Memory B cell (primary cell): ENCODE measurements at places on chromosomes 12 and 14.

GRCh38 chr14:40354754-40355153, 922.5 kb upstream of the FBXO33 start:
- DNase-seq: no peak

DNA sequence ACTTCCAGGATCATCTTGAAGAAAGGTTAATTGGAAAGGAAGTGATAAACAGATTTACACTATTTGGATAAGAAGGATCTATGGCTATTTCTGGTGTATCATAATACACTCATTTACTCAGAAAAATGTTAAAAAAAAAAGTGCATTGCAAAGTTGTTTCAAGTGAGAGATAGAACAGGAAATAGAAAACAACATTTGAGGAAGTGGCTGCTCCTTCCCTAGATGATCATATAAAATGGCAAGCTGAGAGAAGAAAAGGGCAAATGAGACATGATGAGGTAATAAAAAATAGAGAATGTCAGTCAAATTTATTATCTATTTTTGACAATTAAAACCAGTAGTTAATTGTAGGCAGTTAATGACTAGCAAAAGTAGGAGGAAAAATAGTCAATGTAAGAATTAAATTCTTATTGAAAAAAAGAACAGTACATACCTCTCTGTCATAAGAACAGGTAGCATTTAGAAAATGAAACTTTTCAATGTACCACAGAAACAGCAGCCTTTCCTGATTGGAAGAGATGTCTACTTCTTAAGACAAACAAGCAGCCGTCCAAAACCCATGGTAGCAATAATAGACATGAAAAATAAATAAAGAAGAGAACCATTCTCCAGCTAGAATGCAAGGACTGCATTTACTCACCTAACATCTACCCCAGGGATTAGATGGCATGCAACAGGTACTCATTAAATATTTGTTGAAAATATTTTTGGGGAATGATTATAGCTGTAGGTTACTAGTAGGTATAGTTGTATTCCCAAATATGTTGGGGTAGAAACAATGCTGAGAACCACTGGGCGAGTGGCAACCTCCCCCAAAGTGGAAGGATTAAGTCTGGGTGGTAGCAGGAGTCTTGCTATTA, 63.9 kb upstream of the GRIP1 start:
- no peak for DNase-seq

- no peak for DNase-seq
Measured at GRCh38 chr14:60206837-60207533, 41.8 kb upstream of the DHRS7 start.

GRCh38 chr14:106850913-106851825, 1324.8 kb downstream of the TMEM121 start:
- DNase-seq: peak; percentile 61

DNA sequence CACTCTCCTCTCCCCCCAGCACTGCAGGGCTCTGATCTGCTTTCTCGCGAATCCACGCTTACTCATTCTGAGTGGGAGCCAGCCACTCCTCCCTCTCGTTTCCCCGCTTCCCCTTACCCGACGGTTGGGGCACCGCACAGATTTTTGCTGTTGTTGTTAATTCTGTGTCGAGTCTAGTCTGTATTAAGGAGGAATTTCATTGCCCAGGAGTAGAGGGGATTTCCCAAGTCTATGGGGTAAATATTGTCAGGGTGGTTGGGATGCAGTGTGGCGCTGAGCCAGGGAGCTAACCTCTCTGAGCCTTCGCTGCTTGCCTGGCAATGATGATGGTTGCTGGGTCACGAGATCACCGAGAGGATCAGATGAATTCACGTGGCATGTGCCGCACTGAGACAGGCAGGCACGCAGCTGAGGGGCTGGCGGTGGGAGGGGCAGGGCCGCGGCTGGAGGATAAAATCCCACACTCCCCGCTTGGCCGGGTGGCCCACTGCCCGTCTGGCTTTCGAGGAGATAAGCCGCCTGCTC, 18.5 kb downstream of the NCOR2 start:
- DNase-seq: no peak

DNA sequence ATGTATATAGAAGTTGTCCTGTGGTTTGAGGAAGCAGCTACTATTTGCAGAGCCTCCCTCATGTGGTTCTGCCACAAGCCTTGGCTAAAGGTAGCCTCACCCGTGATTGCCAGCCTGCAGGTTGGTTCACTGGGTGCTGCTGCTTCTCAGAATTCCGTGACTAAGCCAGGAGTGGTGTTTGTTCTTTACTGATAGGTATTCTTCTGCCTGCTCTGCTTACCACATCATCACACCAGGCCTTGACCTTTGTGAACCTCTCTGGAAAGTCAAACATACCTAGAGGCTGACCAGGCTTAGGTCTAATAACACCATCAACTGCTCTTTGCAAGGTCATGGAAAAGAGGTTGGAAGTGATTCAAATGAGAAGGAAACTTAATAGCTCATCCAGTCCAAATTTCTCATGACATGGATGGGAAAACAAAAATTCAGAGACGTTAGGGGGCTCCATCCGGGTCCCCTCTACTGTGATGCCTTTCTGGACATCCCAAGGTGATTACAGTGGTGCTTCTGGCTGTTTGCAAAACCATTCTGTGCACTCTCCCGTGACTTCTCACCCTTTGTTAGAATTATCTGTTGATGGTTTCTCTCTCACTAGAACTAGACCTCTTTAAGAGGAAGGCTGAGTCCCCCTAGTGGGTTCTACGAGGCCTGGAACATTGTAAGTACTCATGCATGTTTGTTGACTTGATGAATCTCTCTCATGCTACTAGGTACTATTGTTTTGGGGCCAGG, 8.5 kb upstream of the SOCS2 start:
- DNase-seq: no peak

- no peak for DNase-seq
Measured at GRCh38 chr12:108649669-108650068, 16.0 kb upstream of the SELPLG start.

DNA sequence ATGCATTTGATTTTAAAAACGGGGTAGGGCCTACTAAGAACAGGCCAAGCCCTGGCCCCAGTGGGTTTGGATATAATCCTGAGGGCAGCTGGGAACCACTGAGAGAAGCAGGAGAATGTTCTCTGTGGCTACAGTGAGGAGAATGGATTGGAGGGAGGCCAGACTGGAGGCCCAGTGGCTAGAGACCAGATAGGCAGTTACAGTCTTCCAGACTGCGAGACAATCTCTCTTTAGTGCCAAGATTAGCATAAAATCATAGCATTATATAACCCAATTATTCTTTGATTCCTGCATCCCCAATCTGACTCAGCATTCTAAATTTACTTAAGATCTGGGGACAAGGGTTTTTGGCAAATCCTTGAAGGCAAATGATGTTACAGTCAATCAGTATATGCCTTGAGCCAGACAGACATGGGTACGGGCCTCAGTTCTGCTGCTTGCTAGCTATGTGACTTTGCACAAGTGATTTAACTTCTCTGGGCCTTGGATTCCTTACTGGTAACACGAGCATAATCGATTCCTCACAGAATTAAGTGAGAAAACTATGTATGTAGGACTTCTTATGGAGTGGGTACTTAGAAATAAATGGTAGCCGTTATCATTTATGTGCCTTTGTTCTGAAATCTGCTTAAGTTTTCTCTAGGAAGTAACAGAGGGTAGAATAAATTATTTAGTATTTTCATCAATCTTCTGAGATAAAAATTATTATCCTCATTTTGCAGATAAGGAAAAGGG, 18.3 kb downstream of the NINJ2 start:
- DNase-seq: no peak

DNA sequence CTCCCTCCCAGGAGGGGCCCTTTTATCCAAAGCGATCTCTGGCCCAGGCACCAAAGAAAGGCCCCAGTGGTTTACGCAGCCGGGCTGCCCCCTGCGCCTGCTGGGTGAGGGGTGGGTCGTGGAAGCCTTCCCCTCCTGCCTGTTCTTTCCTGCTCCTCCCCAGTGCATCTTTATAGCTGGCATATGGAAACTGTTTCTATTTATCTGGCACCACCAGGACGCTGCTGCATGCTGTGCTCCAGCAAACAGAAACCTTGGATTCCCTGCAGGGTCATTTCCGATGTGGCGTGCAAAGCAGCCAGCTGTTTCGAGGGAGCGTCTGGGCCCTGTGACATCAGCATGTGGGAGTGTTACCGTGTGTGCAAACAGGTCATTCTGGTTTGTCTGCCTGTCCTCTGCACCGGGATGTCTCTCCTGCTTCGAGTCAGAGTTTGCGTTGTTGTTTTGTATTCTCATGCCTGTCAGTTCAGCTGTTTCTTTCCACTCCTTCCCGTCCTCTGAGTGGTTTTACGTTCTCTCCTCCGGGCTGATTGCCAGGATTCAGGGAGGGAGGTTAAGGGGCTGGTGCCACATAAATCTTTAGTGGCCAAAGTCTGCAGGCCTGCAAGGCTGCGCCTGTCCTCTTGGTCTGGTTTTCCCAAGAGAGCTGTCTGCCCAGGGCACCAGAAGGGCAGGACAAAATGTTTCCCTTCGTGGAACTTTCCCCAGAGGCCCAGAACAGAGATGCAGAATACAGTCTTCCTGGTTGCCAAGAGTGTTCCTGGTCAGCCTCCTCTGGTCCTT, 24.6 kb downstream of the TPCN1 start:
- DNase-seq: no peak

DNA sequence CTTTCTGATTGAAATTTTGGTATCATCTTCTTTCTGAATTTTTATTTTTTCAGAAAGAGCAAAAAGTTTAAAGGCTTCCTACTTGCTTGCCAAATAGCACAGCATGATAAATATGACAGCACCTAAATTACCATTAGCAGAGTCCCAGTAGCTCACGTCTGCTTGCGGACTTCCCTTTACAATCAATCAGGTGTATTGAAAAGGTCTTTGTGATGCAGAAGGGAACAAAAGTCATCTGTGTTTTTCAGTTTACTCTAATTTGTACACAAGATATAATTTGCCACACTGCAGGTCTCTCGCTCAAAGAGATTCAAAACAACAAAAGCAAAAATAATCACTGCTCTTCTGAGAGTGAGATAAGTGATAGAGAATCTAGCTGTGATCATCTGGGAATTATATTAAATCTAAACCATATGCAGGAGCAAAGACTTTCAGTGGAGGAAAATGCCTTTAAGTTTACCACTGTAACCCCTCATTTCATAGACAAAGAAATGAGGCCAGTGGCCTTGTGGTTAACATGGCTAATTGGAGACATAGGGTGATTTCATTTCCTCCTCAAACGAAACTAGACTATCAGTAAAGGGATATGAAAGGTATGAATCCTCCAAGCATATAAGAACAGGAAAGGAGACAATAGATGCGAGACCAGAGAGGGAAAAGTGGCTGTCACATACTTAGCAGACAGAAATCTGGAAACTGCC, 240.8 kb upstream of the TMPO start:
- no peak for DNase-seq

DNA sequence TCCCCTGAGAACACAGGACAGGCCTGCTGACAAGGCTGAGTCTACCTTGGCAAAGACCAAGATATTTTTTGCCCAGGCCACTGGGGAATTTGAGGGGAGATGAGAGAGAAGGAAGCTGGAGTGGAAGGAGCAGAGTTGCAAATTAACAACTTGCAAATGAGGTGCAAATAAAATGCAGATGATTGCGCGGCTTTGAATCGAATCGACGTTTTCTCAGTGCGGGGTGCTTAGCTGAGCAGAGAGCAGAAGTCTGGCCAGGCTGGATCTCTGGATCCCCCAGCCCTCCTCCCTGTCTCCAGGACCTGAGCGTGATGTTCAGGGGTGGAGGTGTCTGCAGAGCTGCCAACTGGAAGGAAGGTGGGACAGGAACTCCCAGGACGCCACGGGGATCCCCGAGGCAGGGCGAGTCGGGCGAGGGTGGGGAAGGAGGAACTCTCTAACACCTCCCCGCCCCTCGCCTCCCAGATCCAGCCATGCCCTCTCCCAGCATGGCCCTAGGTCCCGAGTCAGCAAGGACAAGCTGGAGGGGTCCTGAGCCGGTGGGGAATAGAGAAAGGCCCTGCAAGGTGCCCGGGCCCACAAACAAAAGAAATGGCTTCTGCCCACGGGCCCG, 527 bp upstream of the CARMIL3 start:
- DNase-seq: no peak

DNA sequence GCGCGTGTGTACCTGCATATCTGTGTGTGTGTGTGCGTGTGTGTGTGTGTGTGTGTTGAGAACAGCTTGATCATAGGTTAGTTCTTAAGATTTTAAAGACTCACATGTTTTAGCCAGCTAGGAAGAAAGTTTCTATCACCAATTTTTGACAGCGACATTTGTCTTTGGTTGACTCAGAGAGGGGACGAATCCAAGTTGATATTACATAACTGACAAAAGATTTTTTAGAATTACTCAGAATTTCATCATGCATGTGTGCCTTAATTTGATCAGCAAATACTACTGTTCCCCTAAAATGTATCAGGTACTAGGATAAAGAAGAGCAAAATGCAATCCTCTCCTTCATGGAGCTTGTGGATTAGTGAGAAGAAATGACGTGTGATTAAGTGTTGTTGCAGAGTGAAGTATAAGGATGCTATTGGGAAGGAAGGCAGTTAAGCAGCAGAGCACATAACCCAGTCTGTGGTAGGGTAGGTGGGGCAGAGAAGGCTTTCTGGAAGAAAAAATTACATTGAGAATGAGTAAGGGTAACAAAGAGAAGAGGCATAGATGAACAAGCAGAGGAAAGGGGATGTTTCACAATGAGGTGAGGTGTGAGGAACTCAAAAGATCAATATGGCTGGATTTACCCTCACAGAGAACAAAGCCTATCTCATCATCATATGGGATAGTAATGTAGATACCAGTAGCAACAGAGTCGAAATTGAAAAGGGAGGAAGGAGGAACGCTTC, 77.5 kb downstream of the ELK3 start:
- no peak for DNase-seq

DNA sequence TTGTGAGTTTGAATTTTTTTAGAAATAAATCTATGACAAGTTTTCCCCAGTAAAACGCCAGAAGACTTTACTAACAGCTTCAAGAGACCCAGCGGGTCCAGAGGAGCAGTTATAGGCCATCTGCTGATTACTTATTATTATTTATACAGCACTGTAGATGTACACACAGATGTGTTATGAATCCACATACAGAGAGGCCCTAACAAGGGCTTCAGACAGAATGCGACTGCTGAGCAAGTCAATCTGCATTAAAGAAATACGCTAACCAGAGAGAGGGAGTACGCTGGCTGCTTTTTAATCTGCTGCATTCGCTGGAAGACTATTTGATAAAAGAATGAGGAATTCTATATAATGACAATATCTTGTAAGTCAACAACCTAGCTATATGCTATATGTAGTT, 32.5 kb downstream of the ATF7 start:
- DNase-seq: no peak

- DNase-seq: no peak
Measured at GRCh38 chr14:93946541-93947090, 19.5 kb downstream of the FAM181A start.

GRCh38 chr12:116597886-116598285, 38.7 kb downstream of the MAP1LC3B2 start:
- no peak for DNase-seq

- no peak for DNase-seq
Measured at GRCh38 chr14:51400139-51400538, 160.1 kb downstream of the TMX1 start.

DNA sequence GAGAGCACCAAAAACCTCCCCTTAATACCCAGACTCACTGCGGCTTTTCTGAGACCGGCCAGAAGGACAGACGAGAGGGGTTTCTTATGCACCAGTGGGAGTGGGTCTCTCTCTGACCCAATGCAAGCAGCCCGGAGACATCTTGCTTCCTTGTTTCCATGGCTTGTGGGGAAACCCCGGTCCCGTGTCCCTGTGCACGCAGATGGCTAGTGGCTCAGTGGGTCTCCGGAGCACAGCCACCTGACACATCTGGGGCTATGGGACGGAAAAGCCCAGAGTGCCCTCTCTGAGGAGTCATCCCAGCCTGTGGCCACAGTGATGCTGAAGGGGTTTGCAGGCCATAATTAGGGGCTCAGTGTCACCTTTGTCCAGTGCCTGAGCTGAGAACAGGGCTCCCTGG, 197.6 kb downstream of the PHETA1 start:
- DNase-seq: no peak
